ENCODE measurements at places on chromosomes 2 and 18.

- DNase-seq: no peak
These were observed 84.1 kb upstream of the EPB41L3 start for GRCh38 chr18:5627776-5628511.

GRCh38 chr2:150126839-150127238 lies 360.6 kb downstream of the RND3 start:
- no peak for DNase-seq

DNA sequence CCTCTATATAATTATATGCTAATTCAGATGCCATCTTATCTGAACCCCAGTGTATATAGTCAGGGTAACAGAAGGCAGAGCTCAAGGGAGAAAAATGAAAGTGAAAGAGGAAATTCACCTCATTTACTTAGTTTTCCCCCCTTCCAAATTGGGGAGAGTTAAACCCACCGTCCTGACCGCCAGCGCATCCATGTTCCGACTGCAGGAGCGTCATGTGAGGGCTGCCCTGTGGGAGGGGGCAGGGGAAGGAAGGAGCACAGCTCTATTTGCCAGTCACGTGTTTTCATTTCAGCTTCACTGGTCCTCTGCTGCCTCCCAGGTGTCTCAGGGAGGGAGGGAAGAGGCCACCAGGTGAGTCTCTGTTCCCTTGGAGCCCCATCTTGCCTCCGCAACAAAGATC lies 13.2 kb downstream of the CNNM4 start:
- DNase-seq: no peak

GRCh38 chr2:100844514-100844913 lies 24.6 kb downstream of the NPAS2 start:
- DNase-seq: no peak

DNA sequence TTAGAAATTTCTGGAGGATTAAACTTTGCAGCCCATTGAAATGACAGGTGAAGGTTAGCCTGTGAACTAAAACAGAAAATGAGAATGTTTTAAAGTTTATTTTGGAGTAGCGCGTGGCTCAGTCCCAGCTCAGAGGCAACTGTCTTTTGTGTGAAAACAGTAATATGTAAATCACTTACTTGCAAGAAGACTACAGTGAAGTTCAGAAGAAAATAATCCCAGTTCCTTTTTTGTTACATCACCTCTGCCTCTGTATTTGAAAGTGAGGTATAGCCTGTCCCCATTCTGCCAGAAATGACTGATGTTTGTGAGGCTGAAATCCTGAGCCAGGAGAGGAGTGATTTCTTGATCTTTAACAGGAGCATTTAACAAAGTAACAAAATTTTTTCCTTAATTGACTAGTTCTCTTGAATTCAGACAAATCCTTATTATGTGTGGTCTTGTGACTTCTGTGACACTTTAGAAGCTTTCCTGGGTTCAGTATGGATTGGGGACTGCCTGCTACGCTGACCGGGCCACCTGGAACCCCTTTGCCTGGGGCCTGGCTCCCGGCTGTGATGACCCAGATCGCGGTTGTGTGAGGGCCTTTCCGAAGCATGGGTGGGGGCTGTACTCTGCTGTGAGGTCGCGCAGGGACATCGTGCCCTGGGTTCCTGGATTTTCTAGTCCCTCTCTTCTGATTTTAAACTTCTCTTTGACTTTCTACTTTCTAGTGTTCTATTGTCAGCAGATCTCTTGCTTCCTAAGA lies 24.3 kb downstream of the TRAPPC12 start:
- no peak for DNase-seq

DNA sequence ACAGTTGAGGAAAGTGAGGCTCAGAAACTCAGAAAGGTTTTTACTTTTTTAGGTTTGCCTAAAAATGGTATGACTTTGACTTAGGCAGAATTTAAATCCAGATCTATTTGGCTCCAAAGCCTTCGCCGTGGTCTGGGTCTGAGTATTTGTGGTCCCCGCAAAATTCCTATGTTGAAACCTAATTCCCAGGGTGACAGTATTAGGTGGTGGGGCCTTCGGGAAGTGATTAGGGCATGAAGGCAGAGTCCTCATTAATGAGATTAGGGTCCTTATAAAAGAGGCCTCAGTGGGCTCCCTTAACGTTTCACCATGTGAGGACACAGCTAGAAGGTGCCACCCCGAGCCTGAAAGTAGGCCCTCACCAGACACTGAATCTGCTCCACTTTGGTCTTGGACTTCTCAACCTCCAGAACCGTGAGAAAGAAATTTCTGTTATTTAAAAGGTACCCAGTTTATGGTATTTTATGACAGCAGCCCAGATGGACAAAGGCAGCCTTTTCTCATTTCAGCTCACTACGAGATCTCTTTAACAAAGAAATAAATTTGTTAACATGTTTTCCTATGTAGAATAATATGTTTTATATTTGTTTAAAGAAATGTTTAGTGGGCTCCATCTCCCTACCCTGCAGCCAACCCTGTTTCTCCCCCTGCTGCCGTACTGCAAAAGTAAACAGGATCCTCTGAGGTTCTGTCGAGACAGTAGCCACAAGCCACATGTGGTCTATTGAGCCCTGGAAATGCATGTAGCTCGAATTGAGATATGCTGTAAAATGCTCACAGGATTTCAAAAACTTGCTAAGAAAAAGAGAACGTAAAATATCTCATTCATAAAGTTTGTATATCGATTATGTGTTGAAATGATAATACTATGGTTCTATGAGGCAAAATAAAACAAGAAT lies 80.6 kb downstream of the MOGAT1 start:
- no peak for DNase-seq

GRCh38 chr2:159637240-159637639 lies 20.9 kb upstream of the BAZ2B start:
- no peak for DNase-seq

DNA sequence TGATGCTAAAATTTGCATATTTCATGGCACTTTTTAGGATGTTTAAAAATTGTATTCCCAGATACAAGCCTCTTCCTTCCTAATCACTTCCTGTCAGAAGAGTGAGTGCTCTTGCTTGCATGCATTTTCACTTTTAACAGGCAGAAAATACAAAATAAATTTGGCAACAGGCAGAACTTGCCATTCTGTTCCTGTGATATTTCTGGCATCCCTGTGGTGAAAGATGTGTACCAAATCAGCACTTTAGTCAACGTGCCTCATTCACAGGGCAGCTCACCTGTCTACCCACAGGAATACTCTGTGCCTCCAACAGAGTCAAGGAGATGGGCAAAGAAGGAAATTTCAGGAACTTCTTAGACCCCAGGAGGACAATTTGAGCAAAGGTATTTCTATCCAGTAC lies 360.9 kb downstream of the AKAIN1 start:
- DNase-seq: no peak

GRCh38 chr2:156192468-156192867 lies 140.1 kb downstream of the NR4A2 start:
- DNase-seq: no peak

- no peak for DNase-seq
These were observed 88.1 kb upstream of the ZEB2 start for GRCh38 chr2:144607891-144608521.

- no peak for DNase-seq
These were observed 41.7 kb downstream of the PTPRM start for GRCh38 chr18:7608781-7609201.

DNA sequence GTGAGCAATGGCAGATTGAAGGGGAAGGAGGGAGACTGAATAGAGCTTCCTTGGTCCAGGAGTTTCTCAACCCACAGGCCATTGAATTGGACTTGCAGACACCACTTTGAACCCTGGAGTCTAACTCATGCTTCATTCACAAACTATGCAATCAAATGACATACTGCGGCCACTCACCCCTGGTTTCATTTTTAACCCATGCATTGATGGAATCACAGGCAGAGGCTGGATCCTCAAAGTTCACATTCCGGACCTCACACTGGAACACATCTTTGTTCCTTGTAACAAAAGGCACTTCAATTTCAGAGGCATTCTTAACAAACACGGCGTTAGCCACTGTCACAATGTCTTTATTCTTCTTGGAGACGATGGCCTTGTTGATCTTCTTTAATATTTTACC lies 40.7 kb downstream of the MRPL44 start:
- no peak for DNase-seq

DNA sequence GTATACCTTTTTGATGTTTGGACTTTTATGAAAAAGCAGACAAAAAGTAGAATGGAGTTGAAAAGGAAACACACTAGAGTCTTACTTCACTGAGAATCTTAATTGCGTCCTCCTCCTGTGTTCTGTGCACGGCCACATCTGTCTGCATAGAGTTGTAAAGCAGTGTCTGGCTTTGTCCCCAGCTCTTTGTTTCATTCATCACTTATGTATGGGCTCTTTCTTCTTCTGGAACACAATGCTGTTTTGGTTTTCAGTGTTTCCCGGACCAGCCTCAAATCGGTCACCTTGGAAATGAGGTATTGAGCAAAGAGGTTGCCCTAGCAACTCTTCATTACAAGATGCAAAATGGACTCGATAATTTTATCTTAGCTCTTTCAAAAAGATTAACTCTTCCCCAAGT lies 104.3 kb upstream of the CNGA3 start:
- no peak for DNase-seq

DNA sequence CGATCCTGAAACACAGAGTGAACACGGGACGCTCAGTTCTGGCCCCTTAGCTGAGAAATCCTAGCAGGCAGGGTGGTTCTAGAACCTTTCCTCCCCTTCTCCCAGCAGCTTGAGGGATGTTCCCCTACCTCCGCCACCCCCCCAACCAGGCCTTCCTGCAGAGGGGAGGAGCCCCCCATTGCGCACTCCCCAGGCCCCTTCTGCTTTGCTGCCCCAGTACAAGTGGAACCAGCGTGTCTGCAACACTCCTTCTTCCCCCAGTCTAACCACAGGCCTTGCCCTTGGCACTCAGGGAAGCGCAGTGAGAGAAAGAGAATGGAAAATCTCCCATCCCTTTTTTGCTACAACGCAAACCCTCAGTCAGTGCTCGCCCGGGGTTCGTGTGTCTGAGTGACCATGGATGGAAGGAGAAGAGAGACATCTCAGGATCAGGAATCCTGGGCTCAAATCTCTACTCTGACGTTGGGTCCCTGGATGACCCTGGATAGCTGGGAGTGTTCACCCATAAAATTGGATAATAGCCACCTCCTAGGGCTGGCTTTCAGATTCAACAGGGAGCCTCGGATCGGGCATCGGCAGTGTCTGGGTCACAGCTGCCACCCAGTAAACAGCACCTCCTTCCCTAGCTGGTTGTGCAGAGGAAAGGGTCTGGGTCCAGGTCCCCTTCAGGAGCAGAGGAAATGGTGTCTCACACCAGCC lies 3.7 kb downstream of the NPPC start:
- no peak for DNase-seq

DNA sequence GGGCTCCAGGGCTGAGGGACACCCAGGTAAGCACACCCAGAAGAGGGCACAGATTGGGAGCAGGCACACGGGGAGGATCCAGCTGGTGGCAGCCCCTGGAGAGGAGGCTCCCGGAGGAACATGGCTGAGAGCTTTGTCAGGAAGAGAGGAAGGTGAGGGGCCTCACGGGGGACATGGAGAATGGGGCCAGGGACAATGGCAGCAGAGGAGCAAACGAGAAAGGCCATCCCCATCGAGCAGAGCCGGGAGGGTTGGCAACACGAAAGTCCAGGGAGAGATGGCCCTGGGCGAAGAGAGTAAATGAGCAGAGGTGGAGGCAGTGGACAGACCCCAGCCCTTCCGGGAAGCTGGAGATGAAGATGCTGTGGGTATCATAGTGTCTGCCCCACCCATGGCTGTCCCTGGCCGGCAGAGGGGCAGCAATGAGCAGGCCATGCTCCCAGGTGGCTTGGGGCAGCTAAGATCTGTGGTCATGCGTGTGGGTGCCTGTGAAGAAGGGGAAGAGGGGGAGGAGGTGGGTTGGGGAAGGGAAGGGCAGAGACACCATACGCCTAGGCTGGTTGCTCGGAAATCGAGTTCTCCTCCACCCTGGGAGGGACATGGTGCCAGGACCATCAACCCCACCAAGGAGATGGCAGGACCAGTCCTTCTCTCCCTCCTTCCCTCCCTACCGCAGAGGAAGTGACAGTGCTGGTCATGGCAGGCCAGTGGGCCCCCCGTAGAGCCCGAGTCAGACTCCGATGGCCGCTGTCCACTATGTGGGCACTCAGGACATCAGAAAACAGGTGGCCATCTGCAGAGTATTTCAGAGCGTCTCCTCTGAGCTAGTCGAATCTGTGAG lies 191.7 kb downstream of the NDUFA10 start:
- DNase-seq: no peak
